ENCODE measurements at places on chromosomes 1 and 21.

DNA sequence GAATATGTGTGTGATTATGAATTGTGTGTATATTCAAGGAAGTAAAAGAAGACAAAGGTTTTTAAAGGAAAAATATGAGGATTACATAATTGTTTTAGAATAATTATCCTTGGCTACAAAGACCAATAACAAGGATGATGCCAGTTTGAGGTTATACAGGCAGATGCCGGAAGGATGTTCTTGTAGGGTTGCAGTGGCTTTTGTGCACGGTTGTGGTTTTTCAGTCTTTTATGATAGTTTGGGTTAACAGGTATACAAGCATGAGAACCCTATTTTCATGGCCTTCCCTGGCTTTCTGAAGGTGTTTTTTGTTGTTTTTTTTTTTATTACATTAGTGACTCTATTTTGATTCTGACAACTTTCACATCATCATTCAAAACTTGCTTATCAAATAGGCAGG lies 4.9 kb downstream of the CR2 start:
- DNase-seq = no peak

- peak; percentile 54 for DNase-seq
Observed at GRCh38 chr1:43135857-43136781, 36.0 kb downstream of the EBNA1BP2 start.

DNA sequence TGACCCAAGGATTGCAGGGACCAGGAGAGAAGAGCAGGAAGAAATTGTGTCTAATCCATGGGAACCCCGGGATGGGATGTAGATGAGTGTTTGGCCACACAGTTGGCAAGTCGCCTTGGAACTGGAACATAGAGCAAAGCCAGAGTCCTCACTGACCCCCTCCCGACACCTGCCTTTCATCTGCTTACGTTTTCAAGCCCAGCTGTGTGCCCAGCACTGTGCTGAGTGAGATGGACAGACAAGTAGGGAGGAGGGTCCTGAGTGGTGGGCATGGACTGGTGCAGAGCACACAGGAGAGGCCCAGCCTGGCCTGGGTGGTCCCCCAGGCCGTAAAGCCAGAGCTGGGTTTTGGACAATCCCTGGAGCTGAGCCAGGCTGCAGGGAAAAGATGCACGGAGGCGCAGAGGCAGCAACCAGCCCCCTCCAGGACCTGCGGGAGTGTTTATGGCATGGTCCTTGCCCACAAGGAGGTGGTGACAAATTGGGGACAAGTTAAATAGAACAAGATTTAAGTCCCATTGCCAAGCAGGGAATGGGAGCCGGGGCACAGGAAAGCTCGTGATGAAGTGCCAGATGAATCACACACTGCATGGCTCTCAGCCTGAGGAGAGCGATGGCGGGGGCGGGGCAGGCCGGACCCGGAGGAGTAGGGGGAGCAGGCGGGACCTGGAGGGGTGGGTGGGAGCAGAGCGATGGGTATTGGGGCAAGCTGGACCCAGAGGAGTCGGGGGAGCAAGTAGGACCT lies 157.8 kb upstream of the VAMP3 start:
- DNase-seq = no peak

DNA sequence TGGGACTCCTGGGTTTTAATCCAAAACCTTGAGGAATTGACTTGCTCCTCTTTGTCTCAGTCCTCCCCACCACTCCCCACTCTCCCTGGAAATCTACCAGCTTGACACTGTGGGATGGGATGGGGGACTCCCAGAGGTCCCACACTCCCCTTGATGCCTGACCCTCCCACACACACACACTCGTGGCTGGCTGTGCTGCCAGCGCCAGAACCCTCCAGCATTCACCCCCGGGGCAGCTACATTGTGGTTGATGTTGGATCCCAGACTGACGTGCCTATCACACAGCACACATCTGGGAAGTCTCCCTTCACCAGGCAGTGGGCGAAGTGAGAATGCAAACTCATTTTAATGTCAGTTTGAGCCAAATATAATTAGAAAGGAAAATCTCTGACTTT lies 10.0 kb downstream of the KIRREL1 start:
- no peak for DNase-seq

DNA sequence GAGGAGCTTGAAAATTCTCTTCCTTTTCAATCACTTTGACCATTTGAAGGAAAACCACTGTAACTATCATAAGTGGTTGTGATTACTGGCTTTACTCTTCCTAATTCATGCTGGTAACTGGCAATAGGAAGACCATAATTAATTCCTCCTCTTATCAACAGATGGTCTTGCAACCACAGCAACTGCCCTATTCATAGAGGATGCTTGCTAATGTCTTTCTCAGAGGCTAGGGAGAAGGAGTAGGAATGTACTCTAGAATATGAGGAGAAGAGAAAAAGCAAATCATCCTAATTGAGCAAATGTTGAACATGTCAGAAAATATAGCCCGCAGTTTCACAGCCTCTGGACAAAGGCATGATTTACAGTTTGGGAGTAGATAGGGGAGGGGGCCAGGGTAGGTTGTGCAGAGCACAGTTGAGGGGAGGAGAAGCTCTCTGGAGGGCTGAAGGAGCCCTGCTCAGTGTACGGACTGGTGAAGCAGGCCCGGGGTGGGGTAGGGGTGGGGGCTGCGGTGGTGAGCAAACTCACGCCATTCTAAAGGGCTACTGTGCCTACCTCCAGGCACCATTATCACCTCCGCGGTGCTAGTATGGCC lies 192.9 kb downstream of the PCP4 start:
- DNase-seq = no peak

GRCh38 chr1:228944935-228945371 lies 209.7 kb downstream of the RHOU start:
- no peak for DNase-seq

- no peak for DNase-seq
Observed at GRCh38 chr1:81827942-81828341, 27.2 kb downstream of the ADGRL2 start.

- no peak for DNase-seq
Observed at GRCh38 chr1:21961337-21961736, 15.5 kb upstream of the CELA3B start.

DNA sequence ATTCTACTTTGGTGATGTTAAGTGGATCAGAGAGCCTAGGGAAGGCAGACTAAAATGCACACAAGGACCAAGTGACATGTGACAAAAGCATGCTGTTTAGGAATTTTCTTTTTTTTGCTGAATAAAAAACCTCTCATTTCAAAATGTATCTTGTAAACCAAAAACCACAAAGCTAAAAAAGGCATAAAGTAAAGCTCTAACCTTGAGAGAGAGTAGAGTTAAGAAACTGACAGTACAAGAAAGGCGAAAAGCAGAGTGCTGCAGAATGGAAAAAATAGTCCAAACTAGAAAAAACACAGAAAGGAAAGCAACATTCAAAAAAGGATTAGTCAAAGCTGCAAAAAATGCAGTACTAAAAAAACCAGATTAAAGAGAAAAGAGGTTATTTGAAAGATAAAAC lies 76.5 kb downstream of the EPS15 start:
- no peak for DNase-seq

- DNase-seq = no peak
Observed at GRCh38 chr1:33297911-33298622, 22.8 kb downstream of the A3GALT2 start.

GRCh38 chr1:153356392-153357075 lies 1.1 kb upstream of the S100A9 start:
- DNase-seq = no peak

DNA sequence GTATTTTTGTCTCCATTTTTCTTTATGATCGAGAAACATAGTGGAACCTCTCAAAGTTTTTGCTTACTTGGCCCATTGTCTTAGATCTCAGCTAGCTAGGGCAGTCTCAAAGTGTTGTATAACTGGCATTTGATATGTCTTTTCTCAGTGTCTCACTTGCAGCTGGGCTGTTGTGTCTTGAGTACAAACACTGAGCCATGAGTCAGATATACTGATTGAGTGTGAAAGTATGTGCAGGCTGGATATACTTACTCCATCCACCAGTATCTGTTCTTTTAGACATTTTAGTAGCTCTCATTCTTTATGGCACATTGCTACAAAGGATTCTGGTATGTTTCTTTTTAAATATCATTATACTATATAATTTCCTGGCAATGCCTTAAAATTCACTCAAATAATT lies 14.3 kb upstream of the GPR52 start:
- DNase-seq = peak; percentile 8

DNA sequence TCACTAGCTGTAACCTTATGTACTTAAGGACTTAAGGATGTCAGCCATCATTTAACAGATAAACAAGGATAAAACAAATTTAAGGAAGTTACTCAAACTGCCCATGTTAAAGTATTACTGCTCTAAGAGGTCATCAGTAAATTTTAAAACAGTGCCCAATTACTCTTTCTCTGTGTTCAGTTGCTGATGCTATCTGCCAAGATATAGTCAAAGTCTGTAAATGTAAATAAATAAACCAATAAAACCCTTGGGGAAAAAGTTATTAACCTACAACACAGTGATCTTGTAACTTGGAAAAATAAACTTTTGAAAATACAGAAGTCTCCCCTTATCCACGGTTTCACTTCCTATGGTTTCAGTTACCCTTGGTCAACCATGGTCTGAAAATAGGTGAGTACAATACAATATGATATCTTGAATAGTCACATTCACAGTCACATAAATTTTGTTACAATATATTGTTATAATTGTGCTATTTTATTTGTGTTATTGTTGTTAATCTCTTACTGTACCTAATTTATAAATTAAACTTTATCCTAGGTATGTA lies 501.8 kb downstream of the LMO4 start:
- no peak for DNase-seq

DNA sequence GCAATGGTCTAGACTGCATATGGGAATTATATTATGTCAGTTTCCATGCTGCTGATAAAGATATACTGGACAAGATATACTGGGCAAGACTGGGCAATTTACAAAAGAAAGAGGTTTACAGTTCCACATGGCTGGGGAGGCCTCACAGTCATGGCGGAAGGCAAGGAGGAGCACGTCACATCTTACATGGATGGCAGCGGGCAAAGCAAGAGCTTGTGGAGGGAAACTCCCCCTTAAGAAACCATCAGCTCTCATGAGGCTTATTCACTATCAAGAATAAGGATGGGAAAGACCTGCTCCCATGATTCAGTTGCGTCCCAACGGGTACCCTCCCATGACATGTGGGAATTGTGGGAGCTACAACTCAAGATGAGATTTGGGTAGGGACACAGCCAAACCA lies 21.2 kb downstream of the CCT8 start:
- DNase-seq = no peak

- DNase-seq = no peak
Observed at GRCh38 chr21:24023402-24023801, 1583.9 kb downstream of the MRPL39 start.

DNA sequence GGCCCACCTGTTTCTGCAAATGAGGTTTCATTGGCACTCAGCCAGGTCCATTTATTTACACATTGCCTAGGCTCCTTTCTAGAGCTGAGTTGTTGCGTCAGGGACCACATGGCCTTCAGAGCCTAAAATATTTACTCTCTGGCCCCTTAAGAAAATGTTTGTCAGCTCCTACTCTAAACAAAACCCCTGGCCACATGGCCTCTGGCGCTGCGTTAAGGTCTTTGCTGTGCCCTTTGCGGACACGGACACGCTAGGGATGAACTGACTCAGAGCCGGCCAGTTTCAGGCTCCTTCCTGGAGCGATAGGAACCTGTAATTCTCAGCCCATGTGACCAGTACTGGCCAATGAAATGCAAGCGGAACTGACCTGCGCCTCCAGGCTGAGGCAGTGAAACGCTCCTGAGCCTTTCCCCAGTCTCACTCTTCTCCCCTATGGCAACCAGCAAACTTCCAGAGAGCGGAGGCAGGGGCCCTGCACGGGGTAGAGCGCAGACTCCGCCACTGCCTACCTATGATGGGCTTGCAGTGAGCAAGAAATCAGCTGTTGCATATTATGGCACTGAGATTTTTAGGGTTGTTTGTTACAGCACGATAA lies 160.3 kb downstream of the ETS2 start:
- DNase-seq = no peak

DNA sequence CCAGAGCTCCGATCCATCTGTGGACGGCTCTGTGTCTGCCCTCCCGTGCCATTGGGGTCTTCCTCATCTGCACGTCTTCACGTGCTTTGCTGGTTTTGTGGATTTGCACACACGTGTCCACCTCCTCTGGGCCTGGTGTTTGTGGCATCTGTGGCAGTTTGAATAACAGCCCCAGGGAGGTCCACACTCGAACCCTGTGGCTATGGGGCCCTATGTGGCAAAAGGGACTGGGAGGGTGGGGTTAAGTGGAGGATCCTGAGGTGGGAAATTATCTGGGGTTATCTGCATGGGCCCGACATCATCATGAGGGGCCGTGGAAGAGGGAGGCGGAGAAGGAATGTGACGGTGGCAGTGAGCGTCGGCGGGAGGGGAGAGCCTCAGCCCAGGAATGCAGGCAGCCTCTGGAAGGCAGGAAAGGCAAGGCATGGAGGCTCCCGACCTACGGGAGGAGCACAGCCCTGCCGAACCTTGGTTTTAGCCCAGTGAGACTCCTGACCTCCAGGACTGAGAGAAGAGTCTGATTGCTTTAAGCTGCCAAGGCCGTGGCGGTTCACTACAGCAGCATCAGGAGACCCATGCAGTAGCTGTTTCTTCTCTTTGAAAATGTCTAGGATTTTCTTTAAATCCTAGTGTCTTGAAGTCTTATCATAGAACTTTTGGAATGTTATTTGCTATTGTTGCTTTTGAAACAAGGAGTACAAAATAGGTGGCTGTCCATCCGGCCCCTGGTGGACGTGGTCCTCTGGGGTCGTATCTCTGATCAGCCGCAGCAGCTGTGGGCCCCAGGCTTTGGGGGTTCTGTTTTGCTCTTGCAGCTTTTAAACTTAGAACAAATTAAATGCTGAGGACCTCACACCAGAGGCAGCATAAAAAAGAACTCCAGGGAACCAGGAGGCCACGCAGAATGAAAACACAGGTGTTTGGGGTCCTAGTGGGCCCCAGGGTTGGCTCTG lies 40.0 kb upstream of the LRRC3 start:
- DNase-seq = no peak

DNA sequence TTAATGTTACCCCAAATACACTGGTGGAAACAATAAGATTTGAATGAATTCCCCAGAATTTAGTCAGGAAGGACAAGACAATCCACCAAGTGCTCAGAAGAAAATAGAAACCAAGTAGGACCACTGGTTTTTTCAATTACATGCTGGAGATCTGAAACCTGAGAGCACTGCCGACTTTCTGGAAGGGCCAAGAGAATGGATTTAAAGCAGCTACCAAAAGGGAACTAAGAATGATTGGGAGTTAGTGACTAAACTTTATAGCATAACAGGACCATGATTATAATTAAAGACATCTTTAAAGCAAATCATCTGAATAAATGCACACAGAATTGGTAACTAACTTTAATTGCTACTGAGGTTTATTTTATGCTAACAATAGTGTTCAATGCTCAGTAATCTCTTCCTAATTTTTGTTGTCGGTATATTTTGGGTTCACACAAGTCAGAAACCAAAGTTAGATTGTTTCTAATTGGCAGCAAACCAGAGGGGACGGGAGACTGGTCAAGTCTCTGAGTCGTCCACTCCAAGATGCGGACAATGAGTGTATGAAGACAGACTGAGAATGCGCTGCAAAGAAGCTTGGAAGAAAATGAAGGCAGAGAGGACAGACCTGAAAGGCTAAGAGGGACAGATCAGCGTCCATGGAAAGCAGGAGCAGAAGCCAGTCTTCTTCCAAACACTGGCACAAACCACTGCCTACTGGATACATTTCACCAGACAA lies 2.3 kb upstream of the RGS13 start:
- no peak for DNase-seq

- DNase-seq = no peak
Observed at GRCh38 chr1:183477986-183478781, 5.9 kb downstream of the SMG7 start.

- no peak for DNase-seq
Observed at GRCh38 chr1:17503146-17503545, 36.4 kb upstream of the ARHGEF10L start.

GRCh38 chr1:10178597-10179405 lies 31.6 kb upstream of the KIF1B start:
- no peak for DNase-seq

- DNase-seq = no peak
Observed at GRCh38 chr1:244006961-244007360, 44.1 kb upstream of the ZBTB18 start.
